ENCODE measurements at places on chromosomes 16 and 17.

- no peak for DNase-seq
Measured at GRCh38 chr17:58354541-58355216, 2.7 kb upstream of the SUPT4H1 start.

DNA sequence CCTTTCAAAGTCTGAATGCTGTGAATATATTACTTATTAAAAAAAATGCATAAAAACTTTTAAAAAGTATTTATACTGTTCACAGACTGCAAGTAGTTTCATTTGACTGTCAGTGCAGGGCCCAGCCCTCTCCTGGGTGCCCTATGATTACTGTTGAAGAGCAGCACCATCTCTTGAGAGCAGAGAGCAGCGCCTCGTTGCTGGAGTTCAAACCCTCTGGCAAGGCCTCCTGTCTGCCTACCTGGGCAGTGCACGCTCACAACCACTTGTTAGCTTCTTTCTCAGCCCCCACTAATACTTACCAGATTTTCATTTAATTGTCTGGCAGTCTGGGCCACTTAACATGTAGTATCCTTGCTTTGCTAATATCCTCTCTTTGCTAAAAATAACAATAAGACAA, 233.4 kb downstream of the PHKB start:
- no peak for DNase-seq

- DNase-seq, result no peak
Measured at GRCh38 chr16:1101573-1102332, 5.7 kb upstream of the C1QTNF8 start.

- no peak for DNase-seq
Measured at GRCh38 chr17:31574458-31574857, 183.0 kb downstream of the RAB11FIP4 start.

GRCh38 chr16:28136751-28137434, 73.4 kb upstream of the GSG1L start:
- DNase-seq, result no peak

DNA sequence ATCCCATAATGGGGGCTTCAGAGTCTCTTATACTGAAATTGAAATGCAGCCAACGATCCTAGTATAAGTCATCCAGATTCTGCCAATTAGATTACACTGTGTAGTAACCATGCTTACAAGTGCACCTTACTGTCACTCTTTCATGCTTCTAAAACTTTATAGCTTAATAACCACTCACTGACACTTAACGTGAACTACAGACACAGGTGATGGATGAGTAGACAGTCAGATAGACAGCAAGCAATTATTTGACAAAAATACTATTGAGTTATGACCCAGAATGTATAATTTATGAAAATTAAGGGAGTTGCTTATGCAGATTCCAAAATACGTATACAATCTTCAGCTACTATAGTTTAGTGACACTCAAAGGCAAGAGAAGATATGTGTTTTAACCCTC, 6.3 kb downstream of the CDH8 start:
- DNase-seq, result no peak

DNA sequence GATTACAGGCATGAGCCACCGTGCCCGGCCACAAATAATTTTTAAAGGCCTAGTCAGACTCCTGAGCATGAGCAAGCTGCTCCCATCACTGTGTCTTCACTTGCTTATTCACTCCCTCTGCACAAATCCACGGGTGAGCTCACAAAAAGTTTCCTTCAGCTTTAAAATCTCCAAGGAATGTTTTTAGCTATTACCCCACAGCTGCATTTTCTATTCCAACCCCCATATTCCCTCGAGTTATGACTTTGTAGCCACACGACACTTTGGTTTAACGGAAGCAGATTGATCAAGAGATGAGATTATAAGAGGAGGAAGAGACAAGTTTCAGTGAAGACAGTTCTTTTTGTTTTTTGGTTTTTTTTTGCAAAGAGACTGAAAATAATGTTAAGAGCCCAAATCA, 49.1 kb upstream of the SLC25A19 start:
- DNase-seq, result no peak

DNA sequence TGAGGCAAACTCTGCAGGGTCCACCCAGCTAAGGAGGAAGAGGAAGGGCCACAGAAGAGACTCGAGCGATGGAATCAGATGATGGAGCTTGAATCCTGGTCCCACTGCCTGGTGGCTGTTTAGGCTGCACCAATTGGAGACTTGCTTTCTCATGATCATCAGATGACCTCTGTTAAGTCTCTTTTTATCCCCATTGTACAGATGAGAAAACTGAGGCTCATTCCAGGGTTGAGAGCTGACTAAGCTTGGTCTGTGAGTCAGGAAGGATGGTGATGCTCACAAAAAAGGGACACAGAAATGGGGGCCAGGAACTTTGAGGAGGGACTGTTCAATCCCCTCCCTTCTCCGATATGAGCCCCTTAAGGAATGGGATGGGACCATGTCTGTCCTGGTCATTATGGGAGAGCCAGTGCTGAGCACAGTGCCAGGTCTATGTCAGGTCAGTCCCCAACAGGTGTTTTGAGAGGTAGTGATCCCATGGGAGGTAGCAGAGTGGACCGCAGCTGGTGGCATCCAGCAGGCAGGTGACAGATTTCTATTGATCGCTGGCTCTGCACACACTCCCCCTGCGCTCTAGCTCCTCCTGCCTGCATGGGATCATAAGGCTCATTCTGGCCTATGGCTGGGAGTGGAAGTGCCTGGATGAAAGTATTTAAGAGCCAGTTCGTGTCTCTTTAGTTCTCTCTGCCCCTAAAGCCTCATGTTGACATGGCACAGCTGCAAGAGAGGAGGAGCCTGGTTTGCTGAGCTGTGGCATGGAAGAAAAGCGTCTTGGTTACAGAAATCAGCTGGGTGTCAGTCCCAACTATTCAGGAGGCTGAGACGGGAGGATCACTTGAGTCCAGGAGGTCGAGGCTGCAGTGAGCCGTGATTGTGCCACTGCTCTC, 27.2 kb downstream of the SNX20 start:
- DNase-seq, result no peak

- DNase-seq, result no peak
Measured at GRCh38 chr16:27665881-27666280, 115.9 kb downstream of the KATNIP start.

GRCh38 chr17:77831474-77832179, 126.9 kb upstream of the TNRC6C start:
- DNase-seq, result no peak
